ENCODE measurements at places on chromosomes 4 and X. TPM values are rescaled to one million over a fixed set of nuclear protein-coding genes. Genes with fewer than 3 reads are reported as not detected.

The SH3RF1 gene
- total RNA-seq = 18.8 TPM

The HTR2C gene
- total RNA-seq = 0.71 TPM

The GABRG1 gene
- total RNA-seq = 0.88 TPM

The SOX3 gene
- total RNA-seq = 3.4 TPM

The IBSP gene
- not detected for total RNA-seq

The STK32B gene
- total RNA-seq = 3.0 TPM

The GYPA gene
- not detected for total RNA-seq

Measured in type B pancreatic cell (in vitro differentiated cells).